ENCODE measurements at places on chromosomes 12 and 14.

DNA sequence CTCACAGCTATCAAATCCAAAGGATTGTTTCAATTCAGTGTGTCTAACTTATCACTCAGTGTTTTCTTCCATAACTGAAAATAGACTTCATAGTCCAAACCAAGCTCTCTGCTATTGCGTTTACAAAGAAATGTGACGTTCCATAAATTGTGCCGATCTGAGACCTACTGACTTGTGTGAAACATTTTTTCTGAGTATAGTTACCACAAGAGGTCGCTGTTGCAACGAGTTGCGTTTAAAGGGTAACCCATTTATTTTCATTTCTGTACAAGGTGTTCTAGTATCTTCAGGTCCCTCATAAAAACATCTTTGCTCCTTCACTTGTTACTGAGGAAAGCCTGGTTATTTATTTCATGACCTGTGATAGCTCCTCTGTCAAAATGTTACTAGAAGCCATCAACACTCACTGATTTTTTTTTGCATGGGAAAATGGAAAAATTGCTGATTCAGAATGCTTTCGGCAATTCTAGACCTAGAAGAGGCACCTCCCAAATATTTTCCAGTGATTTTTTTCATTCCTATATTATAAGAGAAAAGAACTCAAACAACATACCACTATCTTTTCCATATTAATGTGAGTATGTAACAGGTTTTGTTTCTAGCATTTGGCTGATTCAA lies 60.9 kb upstream of the OR4E1 start:
- DNase-seq: no peak

GRCh38 chr12:74598819-74599218 lies 61.2 kb downstream of the ATXN7L3B start:
- DNase-seq: no peak

DNA sequence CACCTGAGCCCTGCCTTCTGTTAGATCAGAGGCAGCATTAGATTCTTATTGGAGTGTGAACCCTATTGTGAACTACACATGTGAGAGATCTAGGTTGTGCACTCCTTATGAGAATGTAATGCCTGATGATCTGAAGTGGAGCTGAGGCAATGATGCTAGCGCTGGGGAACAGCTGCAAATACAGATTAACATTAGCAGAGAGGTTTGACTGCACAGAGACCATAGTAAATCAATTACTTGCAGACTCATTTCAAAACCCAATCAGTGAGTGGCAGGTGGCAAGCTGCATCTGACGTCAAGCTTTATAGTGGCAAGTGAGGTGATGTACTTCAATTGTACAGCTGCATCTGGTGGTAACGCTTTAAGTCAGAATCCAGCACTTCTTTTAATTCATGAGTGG lies 141.6 kb downstream of the GPHN start:
- DNase-seq: no peak

- DNase-seq: no peak
These were observed 43.9 kb upstream of the MDM1 start for GRCh38 chr12:68375756-68376695.

Data from NK-92 treated with Interleukin-12 subunit alpha and Interleukin-12 subunit beta, amount 100 ng/mL, for 24 hours (cell line).